Stimulated activated memory B cell treated with anti-CD40 and anti-IgM and Interleukin-4, amounts not matched to agents 10 μg/mL and 1 μg/mL and 100 μg/mL, for 72 hours (primary cell): ENCODE measurements at places on chromosomes 13 and 19.

GRCh38 chr19:45558399-45558878 lies 26.2 kb downstream of the OPA3 start:
- ATAC-seq = peak; percentile 89

GRCh38 chr13:85616275-85616674 lies 182.9 kb downstream of the SLITRK6 start:
- ATAC-seq = no peak

- no peak for ATAC-seq
These were observed 10.6 kb upstream of the SOX1 start for GRCh38 chr13:112056284-112056727.

- ATAC-seq = no peak
These were observed 285.7 kb downstream of the TBC1D4 start for GRCh38 chr13:75196147-75196837.

DNA sequence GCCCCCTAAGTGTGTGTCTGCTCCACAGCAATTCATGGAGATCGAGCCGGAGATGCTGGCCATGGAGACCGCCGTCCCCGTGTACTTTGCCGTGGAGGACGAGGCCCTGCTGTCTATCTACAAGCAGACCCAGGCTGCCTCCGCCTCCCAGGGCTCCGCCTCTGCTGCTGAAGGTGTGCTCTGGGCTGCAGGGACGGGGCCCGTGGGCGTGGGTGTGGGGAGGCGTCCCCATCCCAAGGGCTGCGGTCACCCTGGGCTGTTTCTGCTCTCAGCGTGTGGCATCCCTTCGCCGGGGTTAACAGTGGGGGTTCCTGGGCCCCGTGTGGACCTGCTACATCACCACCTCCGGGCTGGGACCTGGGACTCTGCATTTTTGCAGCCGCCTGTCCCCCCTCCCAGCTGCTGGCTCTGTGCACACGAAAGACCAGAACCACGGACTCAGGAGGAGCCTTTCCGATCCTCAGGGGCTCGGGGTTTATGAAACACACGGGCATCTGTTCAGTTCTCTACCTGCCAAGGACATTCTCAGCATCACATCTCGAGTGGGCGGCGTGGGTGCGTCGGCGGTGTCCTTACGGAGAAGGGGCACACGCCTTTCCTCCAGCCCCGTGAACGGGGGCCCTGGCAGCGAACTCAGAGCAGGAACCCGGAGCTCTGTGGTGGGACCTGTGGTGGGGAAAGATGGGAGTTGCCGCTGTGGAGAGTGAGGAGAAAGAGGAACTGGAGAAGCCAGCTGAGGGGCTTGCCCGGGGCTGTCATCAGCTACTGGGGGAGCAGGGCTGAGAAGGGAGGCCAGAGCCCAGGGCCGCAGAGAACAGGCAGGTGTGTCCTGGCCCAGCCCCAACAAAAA lies 7.8 kb downstream of the NCLN start:
- ATAC-seq = peak; percentile 27

- ATAC-seq = no peak
These were observed 12.9 kb downstream of the LONP1 start for GRCh38 chr19:5706876-5707573.

GRCh38 chr19:30719189-30719998 lies 347.2 kb downstream of the ZNF536 start:
- ATAC-seq = peak; percentile 43

DNA sequence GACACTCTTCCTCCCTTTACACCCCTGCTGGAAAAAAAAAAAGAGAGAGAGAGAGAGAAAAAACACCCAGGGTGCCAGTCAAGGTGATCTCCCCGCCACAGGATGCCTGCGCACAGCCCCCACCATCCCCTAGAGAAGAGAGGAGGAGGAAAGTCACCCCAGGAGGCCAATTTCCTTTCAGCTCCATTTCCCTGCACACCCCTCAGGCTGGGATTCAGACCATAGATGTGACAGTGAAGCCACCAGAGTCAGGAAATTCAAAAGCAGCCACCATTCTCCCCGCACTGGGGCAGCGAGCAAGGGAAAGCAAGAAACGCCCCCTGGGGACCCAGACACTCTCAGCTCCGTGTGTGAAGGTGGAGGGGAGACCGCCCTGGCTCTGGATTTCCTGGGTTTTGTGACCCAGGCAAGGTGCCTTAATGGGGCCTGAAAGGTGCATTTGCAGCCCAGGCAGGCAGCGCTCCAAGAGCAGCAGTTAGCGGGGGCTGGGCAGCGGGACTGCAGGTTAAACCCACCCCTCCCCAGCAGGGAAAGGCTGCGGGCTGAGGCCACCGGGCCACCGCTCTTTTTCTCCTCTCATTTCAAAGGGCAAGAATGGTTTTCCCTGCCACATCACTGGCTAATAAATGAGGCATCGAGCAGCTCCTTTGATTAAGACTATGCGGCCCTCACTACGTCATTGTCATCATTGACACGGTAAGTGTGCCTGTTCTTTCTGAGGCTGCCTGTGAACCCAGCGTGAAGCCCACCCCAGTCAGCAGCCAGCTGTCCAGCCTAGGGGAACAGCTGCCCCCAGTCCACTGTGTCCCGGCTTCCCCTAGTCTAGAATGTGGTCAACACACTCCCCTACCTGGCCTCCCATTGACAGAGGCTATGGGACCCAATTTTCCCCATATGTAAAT lies 83.8 kb upstream of the TM9SF2 start:
- no peak for ATAC-seq

DNA sequence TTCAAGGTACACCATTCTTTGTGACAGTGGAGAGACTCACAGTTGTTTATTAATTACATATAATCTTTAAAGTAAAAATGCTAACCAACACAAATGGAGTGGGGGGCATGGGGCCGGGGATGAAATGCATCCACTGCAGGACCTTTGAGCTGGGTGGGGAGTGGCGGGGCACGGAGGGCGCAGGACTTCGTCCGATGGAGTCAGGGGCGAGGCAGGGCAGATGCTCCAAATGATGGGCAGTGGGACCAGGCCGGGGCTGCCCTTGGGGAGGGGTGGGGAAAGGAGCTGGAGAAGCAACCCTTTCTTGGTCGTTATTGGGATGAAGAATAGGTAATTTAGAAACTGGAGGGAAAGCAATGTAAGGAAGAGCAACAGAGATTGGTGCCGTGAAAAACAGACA lies 220.0 kb downstream of the TEX29 start:
- no peak for ATAC-seq

DNA sequence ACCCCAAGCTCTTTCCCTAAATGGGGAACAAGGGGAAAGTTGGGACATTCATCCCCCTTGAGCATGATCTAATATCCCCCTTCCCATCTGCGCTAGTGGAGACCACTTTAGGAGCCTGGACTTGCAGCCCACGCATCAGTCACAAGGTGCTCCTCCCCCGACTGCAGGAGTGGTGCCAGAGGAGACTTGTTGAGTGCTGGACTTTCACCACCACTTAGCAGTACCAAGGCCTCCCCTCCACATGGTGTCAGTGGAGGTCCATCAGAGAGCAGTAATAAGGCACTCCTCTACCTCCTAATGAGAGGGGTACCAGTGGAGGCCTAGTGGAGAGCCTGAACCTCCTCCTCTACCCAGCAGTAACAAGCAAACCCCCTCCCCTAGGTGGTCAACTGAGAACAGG lies 22.5 kb downstream of the CAB39L start:
- no peak for ATAC-seq

DNA sequence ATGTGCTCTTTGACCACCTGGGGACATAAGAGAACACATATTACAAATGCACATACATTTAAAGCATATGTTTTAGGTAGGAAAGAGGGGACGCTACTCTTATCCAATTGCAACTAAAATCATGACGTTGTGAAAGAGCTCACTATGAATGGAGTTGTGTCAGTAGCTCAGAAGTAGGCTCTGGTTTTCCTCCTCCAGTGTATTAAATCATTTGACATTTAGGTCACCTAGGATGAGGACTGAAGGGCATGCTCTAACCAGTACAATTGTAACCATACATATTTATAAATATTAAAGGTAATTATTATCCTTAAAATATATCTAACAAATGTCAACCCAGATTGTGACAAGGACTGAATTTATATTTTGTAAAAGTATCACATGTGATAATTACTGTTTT lies 389.0 kb downstream of the KLF12 start:
- no peak for ATAC-seq

GRCh38 chr13:27148900-27149299 lies 22.7 kb downstream of the USP12 start:
- no peak for ATAC-seq

- no peak for ATAC-seq
These were observed 199.6 kb downstream of the SPRY2 start for GRCh38 chr13:80141123-80141849.

GRCh38 chr19:12112701-12113100 lies 27.4 kb downstream of the ZNF20 start:
- ATAC-seq = peak; percentile 56

DNA sequence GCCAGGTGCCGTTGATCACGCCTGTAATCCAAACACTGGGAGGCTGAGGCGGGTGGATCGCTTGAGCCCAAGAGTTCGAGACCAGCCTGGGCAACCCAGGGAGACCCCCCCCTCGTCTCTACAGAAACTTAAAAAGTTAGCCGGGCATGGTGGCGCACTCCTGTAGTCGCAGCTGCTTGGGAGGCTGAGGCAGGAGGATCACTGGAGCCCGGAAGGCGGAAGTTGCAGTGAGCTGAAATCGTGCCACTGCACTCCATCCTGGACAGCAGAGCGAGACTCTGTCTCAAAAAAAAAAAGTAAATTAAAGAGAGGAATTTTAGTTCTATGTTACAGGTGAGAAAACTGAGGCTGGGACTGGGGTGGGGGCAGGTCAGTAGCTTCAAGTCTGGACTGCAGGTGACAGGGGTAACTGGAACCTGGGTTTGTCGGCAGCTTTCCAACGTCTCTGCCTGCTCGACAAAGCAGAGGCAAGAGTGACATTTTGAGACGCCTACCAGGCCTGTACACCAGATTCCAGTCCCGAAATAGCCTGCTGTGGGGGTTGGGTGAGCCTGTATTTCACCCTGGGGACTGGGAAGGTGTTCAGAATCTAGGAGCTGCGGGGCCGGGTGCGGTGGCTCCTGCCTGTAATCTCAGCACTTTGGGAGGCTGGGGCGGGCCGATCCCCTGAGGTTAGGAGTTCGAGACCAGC lies 1.2 kb downstream of the SELENOW start:
- no peak for ATAC-seq

DNA sequence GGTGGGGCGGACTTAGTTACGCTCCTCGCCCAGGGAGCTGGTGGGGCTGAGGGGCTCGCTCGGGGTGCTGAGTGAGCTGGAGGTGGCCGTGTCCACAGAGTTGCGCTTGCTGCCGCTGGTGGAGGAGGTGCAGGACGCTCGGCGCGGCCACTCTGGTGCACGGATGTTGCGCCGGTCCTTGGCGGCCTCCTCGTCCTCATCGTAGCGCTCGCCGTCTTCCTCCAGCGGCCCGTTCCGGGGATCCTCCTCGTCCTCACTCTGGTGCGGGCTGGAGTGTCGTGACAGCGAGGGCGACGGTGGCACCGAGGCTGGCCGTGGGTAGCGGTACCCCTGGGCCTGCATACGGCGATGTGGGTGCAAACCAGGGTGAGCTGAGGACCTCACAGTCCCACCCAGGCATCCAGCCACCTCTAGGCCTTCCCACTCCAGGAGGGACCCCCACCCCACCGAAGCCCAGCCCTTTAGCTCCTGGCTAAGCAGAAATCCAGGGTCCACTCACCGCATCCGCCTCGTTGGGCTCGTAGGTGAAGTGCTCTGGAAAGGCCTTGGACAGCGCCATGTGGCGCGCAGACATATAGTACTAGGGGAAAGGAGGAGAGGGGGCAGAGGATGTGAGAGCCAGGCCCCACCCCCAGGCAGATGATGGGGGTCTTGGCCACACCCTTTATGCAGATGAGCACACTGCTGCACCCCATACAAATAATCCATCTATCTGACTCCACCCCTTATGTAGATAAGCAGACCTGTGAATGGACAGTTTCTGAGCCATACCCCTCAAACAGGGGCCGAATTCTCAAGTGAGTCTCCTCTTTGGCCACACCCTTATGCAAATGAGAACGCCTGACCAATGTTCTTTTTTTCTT lies 4.4 kb downstream of the FTL start:
- ATAC-seq = no peak

DNA sequence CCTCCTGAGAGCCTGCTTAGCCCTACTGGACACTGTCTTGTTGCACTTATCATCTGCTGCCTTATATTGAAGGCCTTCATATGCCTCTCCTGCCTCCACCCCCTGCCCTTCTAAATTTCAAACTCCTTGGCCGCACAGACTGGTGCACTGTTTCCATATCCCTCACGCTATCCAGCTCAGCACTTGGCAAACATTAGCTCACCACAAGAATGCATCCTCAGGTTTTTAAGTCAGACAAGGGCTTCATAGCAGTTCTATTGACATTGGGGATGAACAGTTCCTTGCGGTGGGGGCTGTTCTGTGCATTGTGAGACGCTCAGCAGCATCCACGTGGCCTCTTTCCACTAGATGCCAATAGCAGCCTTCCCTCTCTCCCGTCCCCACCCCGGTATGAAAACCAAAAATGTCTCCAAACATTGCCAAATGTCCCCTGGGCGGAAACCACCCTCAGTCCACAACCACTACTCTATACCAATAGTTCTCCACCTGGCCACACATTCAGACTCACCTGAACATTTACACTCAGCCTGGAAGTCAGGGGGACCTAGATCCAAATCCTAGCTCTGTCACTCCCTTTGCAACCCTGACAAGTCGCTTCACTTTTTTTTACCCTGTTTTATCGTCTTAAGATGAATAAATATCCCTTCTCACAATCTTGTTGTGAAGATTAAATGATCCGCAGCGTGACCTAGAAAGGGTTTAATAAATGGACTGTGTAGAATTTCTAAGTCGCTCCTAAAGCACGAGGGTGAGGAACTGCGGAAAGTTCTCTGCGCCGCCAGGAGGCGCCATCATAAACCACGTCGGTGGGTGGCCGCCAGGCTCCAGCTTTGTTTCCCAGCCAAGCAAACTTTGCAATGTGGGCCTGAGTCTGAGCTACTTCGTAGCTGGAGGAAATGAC lies 3.6 kb upstream of the CEACAM3 start:
- ATAC-seq = no peak

GRCh38 chr13:88627071-88627470 lies 955.9 kb downstream of the SLITRK5 start:
- no peak for ATAC-seq
